ENCODE measurements at places on chromosomes 12 and 14. TPM values are rescaled to one million over a fixed set of nuclear protein-coding genes. Genes with fewer than 3 reads are reported as not detected.
A peak's percentile ranks its signal among the peaks of the same experiment; 100 is the strongest.

Gene IFT43
- total RNA-seq, result 17.5 TPM

DNA sequence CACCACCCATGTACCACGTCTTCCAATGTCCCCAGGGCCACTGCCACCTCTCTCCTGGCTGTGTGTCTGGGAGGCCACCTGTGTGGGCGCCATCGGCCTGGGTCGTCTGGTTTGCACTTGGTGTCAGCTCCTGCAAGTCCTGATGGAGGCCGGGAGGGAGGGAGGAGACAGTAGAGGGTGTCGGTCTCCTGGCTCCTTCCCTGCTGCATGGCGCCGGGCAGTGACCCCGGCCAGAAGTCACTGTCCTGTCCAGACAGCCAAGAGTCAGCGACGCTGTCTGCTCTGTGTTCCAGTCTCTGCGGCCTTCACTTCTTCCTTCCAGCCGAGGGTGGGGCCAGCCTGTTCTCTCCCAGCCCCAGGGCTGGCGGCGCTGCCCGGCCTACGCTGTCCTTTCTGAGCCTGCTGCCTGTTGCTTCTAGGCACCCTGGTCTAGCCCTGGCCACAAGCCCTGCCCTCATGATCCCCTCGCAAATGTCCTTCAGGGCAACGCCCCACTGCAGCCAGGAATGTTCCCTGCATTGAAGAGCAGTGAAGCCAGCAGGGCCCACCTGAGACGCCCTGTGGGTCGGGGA lies 13.0 kb upstream of the LBHD2 start:
- DNase-seq, result no peak

GRCh38 chr12:108482717-108483212 lies 32.3 kb upstream of the FICD start:
- DNase-seq, result peak; percentile 25

DNA sequence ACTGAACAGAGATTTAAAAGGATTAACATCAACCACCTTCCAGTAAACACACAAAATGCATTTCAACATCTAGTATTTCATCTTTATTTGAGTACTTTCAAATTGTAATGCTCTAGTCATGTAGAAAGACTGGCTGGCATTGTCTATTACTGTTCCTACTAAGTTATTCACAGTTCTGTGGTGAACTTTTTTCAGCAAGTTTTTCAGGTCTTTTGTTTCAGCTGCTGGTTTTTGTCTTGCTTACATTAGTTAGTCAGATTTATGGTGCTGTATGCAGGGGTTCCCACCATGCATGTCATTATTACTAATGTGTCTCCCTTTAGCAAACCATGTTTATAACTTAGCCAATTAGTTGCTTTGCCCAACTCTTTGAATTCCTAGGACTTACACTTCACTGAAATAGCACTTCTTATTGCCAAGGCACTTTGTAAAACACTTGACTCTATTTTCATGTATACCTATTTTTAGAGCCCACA lies 253.4 kb upstream of the KITLG start:
- no peak for DNase-seq

Gene KRT74
- total RNA-seq, result not detected

Gene NRXN3
- 2.9 TPM for total RNA-seq

DNA sequence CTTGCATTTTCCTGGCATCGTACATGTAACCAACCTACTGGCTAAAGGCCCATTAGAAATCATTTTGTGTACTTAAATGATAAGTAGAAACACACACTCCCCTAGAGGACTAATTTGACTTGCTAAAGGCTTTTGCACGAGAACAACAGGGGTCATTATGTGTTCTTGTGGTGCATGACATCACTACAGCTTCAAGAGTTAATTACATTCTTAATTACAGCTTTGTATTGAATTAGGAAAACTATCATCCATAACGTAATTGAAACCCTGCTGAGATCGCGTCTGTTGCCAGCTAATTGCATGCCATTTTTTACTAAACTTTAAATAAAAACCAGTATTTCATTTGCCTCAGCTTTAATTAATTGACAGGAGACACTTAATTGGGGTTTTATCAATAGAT lies 51.4 kb downstream of the TMEM132C start:
- DNase-seq, result no peak
